Esophagus muscularis mucosa (tissue), 4 donors: ENCODE measurements at places on chromosomes 2 and 18. TPM values are rescaled to one million over a fixed set of nuclear protein-coding genes. Genes with fewer than 3 reads are reported as not detected.

DNA sequence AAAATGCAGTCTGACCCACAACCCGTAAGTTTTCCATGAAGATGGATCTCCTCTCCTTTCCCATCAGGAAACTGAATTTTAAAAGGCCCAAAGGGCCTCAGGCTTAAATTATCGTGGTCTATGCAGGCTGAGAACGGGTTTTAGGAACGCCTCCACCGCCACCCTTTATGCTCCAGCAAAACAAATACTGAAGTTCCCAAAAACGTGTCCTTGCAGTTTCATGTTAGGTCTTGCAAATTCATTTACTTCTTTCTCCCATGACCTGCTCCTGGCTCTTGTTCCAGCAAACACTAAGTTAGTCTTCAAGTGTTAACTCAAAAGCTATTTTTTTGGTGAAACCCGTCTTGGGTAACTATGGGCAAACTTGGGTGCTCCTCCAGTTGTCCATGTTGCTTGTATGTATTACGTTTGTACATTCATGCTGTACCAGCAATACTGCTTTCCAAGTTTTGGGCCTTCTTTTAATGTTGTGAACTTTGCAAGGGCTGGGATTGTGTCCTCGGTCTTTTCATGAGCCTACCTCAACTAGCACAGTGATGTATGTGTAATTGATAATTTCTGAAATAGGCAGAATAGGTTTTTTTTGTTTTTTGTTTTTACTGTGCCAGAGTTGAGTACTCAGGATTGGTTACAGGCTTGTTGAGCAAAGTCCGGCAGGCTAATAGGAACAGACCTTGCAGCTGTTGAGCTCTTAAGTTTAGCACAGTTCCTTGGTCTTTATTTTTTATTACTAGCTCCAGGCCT is 1.8 kb upstream of the RNF149 start:
- no peak overlapping the region for H3K27ac ChIP-seq
- DNase-seq, result peak; percentile 55
- no peaks in the 10 kb centered on the region for H3K36me3 ChIP-seq
- H3K4me3 ChIP-seq, result no peak overlapping the region
- no peaks in the 10 kb centered on the region for H3K27me3 ChIP-seq
- H3K4me1 ChIP-seq, result peaks cover 11% of the 10 kb centered on the region

The GCG gene
- total RNA-seq, result not detected

The IL1B gene
- 2.7 TPM for total RNA-seq

GRCh38 chr2:38092196-38092902 is 16.4 kb upstream of the CYP1B1 start:
- H3K4me1 ChIP-seq, result peaks cover 41% of the 10 kb centered on the region
- no peaks in the 10 kb centered on the region for H3K27me3 ChIP-seq
- no peak overlapping the region for H3K4me3 ChIP-seq
- no peak for DNase-seq

DNA sequence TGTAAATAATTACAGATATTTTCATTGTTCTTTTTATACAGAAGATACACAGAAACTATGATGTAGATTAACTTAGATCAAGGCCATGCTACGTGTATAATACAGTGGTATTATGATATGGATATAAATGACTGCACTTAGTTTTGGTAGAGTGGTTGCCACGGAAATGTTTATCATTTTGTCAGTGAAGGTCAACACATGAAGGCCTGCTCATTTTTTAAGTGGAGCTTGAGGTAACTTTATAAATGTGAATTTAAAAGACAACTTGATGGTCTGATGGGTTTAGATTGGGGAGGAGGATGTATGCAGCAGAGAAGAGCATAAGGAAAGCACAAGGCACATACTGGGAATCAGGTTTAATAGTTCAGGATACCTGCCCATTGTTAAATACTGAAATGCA is 14.4 kb upstream of the BBS5 start:
- no peak overlapping the region for H3K4me3 ChIP-seq
- H3K4me1 ChIP-seq, result peaks cover 17% of the 10 kb centered on the region
- H3K27me3 ChIP-seq, result no peaks in the 10 kb centered on the region

DNA sequence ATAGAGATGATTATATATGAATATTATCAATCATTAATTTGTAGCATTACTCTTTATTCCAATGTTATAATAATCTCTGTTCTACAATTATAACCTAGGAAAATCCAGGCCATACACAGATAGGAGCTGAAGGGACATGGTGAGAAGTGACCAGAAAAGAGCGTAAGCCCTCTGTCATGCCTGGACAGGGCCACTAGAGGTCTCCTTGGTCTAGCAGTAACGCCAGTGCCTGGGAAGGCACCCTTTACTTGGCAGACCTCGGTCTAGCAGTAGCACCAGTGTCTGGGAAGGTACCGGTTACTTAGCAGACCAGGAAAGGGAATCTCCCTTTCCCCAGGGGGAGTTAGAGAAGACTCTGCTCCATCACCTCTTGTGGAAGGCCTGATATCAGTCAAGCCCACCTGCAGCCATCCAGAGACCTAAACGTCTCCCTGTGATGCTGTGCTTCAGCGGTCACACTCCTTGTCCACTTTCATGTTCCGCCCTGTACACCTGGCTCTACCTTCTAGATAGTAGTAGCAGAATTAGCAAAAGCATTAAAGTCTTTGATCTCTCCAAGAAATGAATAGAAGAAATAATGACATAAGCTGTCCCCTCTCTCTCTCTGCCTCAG is 447.5 kb upstream of the FSIP2 start:
- no peak overlapping the region for H3K4me3 ChIP-seq
- H3K36me3 ChIP-seq, result no peaks in the 10 kb centered on the region
- DNase-seq, result no peak
- H3K27me3 ChIP-seq, result no peaks in the 10 kb centered on the region
- no peaks in the 10 kb centered on the region for H3K4me1 ChIP-seq

The SIX2 gene
- under 0.01 TPM for total RNA-seq

DNA sequence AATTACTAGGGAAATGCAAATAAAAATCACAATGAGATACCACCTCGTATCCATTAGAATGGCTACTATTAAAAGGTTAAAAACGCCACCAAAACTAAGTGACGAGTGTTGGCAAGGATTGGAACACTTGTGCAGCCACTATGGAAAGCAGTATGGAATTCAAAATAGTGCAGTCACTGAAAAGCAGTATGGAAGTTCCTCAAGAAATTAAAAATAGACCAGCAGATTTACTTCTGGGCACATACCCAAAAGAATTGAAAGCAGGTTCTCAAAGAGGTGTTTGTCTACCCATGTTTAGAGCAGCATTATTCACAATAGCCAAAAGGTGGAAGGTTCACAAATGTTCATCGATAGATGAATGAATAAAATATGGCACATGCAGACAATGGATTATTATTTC is 149.7 kb upstream of the STON1 start:
- H3K4me3 ChIP-seq, result no peak overlapping the region
- no peaks in the 10 kb centered on the region for H3K27me3 ChIP-seq
- no peak for DNase-seq
- peaks cover 5% of the 10 kb centered on the region for H3K4me1 ChIP-seq
- H3K36me3 ChIP-seq, result peaks cover under 1% of the 10 kb centered on the region

The CABYR gene
- total RNA-seq, result 3.1 TPM

The SERPINB7 gene
- not detected for total RNA-seq

GRCh38 chr2:75622500-75622899 is 24.1 kb upstream of the MRPL19 start:
- no peaks in the 10 kb centered on the region for H3K4me1 ChIP-seq
- H3K27me3 ChIP-seq, result no peaks in the 10 kb centered on the region
- H3K27ac ChIP-seq, result no peak overlapping the region

DNA sequence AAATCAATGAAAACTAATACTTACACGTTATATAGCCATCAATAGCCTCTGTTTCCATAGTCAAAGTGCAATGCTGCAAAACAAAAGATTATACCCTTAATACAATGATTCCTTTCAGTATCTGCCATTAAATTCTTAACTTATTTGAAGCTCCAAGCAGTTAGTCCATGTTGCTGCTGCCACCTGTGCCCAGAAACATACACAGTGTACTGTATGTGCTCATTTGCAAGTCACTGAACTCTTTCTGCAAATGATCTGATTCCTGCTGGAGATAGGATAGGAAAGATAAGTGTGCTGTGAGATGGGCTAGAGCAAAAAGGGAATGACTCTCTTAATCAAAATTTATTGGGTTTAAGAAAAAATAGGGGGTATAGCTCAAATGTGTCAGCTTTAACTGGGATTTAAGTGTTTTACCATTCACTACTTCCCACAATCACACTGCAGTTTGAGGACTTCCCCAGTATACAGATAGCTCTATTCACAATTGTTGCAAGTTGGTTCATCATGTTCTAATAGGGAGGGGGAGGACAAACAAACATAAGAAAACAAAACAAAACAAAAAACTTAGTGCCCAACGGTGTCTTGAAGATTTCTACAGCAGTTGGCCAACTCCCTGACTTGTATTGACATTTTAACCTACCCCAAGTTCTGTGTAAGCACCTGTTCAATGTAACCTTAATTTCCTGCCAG is 2.7 kb downstream of the IKZF2 start:
- DNase-seq, result no peak
- peaks cover 41% of the 10 kb centered on the region for H3K4me1 ChIP-seq
- H3K4me3 ChIP-seq, result peak overlapping the region; percentile 92
- peak overlapping the region; percentile 81 for H3K27ac ChIP-seq
- no peaks in the 10 kb centered on the region for H3K36me3 ChIP-seq
